Left hindlimb (tissue), 1 donor: ENCODE measurements at places on chromosomes 1 and 21.

- DNase-seq: no peak
These were observed 79.3 kb upstream of the RGS2 start for GRCh38 chr1:192729500-192729899.

DNA sequence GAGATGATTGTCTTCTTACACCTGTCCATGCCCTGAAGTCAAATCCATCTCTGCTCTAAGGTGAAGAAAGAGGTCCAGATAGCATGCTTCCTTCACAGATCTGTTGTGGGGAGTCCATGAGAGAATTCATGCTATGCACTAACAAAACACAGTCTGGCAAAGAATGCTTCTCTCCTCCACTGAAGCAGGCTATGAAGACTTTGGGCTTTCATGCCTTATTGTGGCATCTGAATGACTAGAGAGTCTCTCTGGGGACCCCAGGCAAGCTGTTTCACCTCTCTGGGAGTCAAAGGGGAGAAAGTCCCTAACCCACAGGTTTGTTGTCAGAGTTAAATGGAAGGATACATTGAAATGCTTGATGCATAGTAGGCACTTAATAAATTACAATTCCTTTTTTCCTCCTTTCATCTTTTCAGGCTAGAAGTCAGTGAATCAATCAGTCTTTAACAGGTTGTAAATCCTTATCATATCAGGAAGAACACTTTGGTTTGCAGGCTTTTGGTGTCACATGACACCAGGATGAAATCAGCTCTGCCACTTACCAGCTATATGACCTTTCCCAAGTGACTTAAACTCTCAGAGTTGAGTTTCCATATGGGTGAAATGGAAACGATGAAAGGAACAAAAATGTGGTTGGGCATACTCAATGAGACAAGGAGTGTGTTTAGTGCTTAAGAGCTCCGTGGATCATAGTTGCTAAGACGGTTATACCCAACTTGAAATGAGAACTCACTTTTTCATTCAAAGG is 200.1 kb upstream of the DAB1 start:
- DNase-seq: no peak

DNA sequence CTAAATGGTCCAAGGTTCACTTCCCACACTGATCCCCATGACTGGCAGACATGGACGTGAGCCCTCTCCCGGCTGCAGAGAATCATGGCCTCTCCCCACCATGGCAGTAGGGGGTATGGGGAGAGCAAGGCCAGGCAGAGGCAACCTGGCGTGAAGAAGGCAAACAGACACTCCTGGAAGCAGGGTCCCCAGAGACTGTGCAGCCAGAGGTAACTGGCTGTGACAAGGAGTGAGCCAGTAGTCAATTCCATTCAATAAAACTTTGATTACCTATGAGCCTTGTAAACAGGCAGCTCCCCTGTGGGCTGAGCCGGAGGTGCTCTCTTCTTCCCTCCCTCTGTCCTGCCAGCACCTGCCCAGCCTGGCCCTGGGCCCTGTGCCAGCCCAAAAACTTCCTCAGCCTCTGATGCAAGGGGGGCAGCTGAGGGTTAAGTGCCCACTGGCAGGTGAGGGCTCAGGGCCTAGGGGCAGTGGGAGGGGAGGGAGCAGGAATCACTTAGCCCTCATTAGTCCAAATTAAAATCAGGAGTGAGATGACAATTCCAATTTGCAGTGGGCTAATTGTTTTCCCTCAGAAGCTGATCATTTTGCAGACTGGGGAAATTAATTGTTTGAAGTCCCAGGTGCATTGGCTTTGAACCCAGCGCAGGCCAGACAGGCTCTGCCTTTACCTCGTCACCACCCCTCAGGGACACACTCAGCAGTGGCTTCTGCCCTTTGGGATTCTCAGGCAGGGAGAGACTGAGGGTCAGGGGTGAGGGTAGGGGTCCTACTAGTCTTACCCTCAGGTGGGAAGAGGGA is 35.6 kb downstream of the LRRN2 start:
- DNase-seq: no peak

GRCh38 chr1:64323882-64324281 is 120.5 kb downstream of the UBE2U start:
- no peak for DNase-seq

- no peak for DNase-seq
These were observed 2.7 kb upstream of the RBM15 start for GRCh38 chr1:110336300-110337039.

DNA sequence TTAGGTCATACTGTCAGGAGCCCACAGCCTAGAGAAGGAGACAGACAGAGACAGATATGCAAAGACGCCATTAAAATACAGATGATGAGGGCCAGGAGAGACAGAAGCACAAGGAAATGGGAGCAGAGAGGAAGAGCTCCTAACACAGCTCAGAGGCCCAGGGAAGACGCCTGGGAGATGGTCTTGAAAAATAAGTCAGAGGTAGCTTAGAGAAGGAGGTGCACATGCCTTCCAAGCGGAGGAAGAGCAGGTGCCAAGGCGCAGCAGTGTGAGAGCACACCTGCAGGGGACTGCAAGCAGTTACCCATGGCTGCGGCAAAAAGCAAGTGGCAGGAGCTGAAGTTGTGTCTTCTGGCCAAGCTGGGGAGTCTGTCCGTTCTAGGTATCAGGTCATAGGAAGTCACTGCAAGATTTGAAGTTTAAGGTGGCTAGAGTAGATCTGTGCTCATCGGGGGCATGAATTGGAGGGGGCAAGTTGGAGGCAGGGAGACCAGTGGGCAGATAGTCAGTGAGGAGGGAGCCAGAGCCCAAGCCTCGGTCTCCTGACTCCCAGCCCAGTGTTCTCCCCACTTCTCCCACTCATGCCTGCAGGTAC is 1.3 kb upstream of the TRABD2B start:
- DNase-seq: no peak

DNA sequence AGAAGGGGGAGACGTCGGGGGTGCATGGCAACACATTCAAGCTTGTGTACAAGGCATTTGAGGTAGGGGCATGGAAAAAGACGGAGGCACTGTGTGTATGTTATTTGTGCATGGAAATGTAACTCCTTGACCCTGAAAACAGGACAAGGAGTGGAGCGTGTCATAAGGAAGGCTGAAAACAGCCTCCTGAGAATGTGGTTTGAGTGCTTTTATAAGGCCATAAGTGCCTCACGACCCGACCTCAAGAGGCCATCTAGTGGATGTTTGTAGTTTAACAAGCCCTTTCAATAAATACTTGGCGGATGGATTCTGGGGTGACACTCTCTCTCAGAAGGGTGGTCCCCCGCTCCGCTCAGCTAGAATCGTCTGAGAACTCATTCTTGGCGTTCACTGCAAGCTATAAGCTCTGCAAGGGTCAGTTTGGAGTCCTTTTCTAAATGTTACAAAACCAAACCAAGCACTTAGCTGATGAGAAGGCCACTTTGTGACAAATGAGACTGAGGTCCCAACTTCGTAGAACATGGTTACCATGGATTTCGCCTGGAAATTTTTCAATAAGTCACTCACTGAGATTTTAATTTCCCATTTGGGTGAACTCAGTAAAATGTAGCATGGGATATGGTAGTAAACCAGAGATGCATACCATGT is 38.8 kb upstream of the CLCA4 start:
- DNase-seq: no peak

- DNase-seq: peak; percentile 94
These were observed 26.4 kb downstream of the FOXO6 start for GRCh38 chr1:41387667-41388091.

DNA sequence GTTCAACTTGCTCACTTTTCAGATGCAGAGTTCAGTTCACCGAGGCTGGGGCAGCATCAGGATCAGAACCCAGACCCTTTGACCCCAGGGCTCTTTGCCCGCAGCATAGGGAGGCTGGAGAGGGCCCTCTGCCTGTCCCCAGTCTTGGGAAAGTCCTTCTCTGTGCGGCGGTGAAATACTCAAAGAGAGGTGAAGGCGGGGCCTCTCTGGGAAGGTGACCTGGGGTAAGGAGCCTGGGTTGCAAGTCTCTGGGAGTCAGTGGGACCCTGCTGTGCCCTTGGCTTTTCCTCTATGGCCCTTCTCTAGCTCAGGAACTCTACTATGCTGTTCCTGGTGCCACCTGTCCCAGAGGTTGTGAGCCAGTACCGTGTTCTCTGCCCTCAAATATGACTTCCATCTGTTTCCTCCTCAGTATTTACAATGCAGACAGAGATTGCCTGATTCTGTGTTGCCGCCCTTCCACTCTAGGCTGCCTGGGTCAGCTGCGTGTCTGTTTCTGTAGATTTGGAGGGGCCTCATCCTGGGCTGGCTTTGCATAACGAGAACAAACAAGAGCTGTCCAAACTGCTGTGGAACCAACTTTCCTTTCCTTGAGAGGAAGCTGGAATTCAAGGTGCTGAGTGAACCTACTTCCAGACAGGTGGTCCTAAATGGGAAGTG is 18.7 kb upstream of the ZBTB21 start:
- no peak for DNase-seq

GRCh38 chr1:245276445-245276844 is 121.7 kb downstream of the KIF26B start:
- DNase-seq: no peak

- no peak for DNase-seq
These were observed 29.6 kb downstream of the DMRTA2 start for GRCh38 chr1:50393522-50394120.

- no peak for DNase-seq
These were observed 20.6 kb upstream of the EGLN1 start for GRCh38 chr1:231442735-231443134.

DNA sequence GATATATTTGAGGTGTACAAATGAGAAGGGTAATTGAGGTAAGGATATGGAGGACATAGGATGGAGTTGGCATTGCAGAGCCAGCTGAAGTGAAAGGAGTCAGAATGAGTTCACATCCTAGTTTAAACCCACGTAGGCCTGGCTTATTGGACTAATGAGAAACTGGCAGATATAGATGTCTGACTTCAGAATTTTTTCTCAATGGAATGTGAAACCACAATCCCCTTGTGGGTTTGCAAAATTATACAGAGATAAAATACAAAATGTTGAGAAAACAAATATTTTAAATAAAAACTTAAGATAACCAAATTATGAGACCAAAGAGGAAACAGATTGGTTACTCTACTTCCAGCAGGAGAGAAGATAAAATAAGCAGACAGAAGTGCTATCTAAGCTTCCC is 277.4 kb upstream of the LRRC7 start:
- no peak for DNase-seq
